ENCODE measurements at places on chromosomes 2 and 18.

DNA sequence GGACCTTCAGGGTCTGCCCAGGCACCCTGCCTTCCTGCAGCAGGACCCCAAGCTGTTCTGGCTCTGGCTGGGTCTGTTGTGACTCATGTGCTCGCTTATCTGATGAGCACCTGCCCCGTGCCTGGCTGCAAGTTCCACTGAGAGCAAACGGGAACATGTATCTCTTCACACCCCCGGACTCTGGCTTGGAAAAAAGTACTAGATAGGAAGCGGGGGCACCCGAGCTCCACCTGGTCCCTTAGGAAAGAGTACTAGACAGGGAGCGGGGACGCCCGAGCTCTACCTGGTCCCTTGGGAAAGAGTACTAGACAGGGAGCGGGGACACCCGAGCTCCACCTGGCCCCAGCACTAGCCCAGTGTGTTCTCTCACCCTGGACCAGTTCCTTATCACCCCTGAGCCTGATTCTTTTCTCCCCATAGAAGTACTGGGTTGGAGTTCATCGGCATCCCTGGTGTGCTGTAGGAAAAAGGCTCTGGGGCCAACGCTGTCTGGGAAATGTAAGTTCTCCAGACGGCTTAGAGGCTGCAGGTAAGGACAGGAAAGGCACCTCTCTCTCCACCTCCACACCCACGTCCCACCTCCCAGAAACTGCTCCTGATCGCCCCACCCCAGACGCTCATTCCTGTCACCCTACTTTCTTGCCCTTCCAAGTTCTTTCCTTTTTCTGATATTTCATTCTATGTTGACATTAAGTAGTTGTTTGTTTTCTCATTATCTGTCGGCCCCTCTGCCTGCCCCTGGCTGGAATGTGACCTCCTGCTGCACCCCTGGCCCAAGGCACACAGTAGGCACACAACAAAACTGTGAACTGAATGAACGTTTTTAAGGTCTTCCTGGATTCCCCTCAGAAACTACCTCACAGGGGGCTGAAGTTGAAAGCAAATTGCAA lies 40.2 kb downstream of the HDAC4 start:
- no peak for DNase-seq

GRCh38 chr2:178304333-178304732 lies 110.0 kb downstream of the OSBPL6 start:
- DNase-seq, result no peak

GRCh38 chr2:178811901-178812300 lies 4.7 kb upstream of the TTN start:
- no peak for DNase-seq

GRCh38 chr2:73935641-73936040 lies 9.0 kb downstream of the DGUOK start:
- DNase-seq, result no peak

Measured in stimulated activated CD8-positive, alpha-beta memory T cell treated with anti-CD3 and anti-CD28 coated beads, Interleukin-15, amount 100 ng/mL, for 1 hour (primary cell).